ENCODE measurements at places on chromosomes 6 and 20.

- no peak for DNase-seq
These were observed 281.5 kb upstream of the QKI start for GRCh38 chr6:163133017-163133416.

GRCh38 chr6:6798448-6798860 is 209.9 kb downstream of the LY86 start:
- no peak for DNase-seq

DNA sequence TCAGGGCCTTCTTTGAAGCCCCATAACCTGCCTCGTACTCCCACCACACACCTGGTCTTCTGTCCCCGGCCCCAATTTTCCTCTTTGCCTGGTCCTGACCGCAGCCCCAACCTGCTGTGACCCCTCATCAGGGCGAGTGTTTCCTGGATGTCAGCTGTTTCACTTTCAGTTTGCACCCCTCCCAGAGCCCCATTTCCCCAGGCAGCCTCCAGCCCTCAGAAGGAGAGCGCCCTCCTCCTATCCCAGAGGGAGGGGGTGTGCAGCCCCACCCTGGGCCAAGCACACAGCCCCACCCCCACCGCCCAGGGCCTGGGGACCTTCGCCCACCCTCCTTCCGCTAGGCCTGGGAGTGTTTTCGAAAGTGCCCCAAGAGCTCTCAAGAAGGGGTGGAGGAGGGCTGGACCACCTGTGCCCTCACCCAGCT is 1.5 kb downstream of the BAK1 start:
- DNase-seq = no peak

DNA sequence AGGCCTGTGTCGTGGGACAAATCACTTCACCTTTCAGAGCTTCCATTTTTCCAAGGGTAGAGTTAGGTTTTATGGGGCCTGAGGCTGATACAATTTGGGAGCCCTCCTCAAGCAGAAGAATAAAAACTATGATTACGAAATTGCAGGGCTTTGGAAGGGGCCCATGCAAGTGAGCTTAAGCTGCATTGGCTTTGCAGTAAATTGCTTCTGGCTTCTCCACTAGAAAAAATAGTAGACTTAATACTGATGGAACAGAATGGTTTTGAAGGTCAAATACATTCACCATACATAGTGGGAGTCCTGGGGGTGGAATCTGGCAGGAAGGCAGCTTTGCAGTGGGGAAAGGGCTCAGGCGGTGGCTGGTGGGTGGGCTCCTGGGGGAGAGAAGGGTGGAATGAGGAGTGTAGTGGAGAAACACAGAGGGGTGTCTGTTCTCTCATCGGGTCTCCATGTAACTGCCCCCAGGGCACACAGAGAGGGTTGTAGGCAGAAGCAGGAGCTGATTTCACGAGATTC is 55.9 kb upstream of the RNF24 start:
- no peak for DNase-seq

- DNase-seq = no peak
These were observed 527.6 kb downstream of the CDKAL1 start for GRCh38 chr6:21061892-21062291.

DNA sequence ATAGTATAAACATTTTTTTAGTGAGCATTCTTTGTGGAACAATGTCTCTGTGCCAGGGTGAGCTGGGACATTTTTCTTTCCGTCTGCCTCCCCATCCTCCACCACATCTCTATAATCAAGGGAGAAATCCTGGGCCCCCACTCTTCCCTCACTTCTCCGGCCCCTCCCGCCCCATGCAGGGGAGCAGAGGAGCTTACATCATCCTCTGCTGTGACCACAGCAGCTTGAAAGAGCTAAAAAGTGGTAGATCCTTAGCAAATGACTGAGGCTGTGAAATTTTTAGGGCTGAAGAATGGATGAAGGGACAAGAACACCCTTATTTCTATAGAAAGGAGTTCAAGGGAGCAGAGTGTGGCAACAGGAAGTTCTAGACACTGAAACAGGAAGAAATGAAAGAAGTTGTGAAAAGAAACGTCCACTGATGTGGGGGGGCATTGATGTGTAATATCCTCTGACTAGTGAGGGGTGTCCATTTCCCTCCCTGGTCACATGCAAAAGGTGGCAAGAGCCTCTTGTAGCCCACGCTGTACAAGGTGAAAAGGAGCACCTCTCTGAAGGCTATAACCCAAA is 380.3 kb upstream of the JARID2 start:
- no peak for DNase-seq

DNA sequence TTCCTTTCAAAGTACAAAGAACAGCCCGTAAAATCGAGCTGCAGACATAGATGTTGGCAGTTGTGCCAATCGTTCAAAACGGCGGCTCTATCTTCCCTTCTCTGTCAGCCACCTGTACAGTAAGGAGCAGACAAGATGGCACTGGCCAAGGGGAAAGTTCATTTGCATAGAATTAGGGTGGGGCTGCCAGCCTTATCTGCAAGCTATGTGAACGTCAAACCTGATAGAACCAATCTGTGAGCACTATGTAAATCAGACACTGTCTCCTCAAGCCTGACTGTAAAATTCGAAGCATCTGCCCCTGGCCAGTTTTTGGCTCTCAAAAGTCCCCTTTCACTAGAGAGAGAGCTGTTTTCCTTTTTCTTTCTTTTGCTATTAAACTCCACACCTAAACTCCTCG is 374.5 kb downstream of the EPM2A start:
- no peak for DNase-seq

Measured in NT2/D1 (cell line).